ENCODE measurements at places on chromosomes 13 and 19.

DNA sequence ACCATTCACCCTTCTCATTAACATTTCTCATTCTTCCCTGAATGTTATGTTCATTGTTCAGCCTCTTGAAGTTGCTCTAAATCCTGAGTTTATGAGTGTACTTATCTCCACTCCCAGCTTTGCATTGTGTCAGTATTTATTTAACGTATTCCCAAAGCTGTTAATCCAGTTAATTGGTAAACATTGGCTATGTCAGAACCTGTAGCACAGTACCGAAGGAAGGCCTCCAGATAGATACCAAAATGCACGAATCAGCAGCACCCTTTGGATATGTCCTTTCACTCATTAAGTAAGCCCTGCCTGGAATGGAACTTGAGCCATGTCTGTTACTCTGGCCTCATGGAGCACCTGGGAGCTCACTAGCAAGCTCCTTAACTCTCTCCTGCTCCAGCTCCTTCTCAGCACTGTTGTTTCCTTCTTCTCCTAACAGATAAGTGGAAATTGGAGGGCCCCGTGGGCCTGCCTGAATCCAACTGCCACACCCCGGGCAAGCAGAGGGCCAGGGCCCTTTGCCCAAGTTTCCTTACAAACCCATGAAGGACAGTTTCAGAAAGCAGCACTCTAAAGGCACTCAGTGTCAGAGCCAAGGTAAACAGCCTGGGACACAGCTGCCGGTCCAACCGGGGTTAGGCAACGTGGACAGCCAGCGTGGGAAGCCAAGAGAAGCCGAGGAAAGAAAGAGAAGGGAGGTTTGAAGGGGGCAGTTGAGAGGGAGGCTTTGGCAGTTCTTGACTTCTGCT lies 155.0 kb upstream of the SERP2 start:
- no peak for DNase-seq

- DNase-seq, result no peak
These were observed 75.2 kb downstream of the ATP11A start for GRCh38 chr13:112764864-112765561.

DNA sequence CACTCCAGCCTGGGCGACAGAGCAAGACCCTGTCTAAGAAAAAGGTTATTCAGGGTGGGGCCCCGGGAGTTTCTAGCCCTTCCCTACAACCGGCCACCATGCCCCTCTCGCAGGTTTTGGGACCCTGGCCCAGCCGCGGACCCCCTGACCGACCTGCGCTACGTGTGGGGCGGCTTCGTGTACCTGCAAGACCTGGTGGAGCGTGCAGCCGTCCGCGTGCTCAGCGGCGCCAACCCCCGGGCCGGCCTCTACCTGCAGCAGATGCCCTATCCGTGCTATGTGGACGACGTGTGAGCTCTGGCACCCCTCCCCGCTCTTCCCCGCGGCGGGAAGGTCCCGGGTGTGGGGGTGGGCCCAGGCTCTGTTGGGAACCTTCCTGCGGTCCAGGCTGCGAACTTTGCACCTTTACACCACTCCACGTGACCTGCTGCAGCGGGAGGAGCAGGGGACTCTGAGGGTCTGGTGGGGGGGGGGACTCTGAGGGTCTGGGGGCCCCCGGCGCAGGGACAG lies 6.3 kb downstream of the ABCA7 start:
- DNase-seq, result no peak

DNA sequence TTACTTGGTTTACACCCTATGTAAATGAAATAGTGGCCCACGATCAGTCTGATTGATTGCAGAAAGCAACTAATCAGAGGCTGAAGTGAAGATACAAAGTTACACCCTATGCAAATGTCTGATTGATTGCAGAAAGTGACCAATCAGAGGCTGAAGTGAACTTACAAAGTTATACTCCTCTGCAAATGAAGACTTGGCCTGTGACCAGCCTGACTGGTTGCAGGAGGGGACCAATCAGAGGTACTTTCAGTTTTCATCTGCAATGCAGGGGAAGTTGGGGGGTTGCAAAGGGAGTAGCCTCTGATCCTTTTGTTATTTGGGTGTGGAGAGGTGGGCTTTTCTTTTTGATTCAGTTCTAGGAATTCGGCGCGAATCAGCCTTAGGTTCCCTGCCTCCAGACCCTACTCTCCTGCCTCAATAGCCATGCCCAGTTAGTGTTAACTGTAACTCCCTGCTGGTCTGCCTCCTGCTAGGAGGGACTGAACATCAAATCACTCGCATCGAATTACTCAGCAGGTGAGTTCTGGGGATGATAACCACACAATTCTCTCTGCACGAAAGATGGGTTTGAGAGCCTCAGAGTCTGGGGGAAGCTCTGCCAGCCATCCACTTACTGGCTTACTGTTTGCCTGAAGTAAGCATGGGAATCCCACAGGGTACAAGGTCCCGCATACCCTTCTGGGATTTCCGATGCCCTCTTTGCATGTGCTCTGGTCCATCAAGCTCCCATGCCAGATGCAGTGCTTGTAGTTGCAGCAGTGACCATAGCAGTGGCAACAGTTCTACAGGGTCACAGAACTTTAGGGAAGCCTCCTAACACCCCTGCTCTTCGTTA lies 7.5 kb downstream of the ARL11 start:
- no peak for DNase-seq

DNA sequence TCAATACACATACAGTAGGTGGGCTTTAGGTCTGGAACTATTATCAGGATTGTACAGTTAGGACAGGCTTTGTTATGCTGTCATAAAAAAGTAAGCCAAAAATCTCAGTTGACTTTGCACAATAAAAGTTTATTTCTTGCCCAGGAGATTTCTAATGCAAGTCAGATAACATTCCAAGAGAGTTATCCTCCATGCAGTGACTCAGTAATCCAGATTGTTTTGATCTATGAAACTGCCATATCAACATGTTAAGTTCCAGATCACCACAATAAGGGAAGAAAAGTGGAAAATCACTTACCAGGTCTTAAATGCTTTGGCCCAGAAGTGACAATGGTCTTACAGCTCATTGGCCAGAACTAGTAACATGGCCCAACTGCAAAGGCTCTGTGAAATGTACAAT lies 636.2 kb upstream of the KLF12 start:
- no peak for DNase-seq

DNA sequence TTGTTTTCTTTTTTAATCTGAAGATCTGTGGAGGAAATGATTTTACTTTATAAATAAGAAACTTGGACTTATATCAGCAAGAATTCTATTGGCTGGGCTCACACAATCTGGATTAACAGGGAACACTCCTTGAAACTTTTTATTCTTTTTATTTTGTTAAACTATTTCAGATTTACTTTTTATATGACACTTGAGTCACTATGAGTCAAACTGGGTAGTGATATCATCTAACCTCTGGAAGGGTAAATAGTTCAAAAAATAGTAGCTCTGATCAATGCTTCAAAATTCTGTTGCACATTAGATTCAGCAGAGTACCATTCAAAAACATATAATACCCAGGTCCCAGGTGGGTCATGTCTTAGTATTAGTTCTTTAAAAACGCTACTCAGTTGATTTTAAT lies 55.1 kb upstream of the NBEA start:
- DNase-seq, result no peak

- no peak for DNase-seq
These were observed 14.4 kb downstream of the EPS15L1 start for GRCh38 chr19:16457195-16457953.

DNA sequence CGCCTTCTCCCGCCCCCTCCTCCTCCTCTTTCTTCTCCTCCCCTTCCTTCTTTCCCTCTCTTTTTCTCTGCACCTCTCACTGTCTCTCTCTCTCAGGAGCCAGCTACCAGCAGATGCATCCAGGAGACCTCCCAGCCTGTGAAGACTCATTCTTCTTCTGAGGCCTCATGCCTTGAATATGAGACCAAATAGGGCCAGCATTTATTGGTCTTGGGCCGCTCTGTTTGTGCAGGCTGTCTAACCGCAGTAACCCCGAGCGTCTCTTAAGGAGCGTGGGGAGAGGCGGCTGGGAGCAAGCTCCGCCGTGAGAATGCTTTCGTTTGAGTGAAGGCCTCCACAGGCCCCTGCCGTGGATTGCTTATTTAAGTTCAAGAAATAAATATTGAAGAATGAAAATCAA lies 167.0 kb downstream of the NUFIP1 start:
- DNase-seq, result no peak

DNA sequence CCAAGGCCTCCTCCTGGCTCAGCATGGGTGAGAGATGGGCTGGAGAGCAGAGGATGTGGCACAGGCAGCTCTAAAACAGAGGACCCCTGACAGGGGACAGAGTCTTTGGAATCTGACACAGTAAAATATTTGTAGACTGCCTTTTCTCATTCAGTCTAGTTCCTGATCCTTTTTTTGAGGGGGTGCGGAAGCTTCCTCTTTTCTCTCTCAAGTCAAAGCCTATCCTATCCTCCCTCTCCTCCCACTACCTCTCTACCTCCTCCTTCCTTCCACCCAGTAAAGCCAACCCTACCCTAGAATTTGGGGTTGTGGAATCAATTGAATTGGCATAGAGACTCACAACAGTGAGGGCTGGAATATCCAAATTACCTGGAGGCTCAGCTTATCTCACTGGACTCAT lies 82.0 kb downstream of the TEX26 start:
- DNase-seq, result no peak

GRCh38 chr19:18167011-18167410 lies 6.6 kb upstream of the IFI30 start:
- DNase-seq, result no peak

DNA sequence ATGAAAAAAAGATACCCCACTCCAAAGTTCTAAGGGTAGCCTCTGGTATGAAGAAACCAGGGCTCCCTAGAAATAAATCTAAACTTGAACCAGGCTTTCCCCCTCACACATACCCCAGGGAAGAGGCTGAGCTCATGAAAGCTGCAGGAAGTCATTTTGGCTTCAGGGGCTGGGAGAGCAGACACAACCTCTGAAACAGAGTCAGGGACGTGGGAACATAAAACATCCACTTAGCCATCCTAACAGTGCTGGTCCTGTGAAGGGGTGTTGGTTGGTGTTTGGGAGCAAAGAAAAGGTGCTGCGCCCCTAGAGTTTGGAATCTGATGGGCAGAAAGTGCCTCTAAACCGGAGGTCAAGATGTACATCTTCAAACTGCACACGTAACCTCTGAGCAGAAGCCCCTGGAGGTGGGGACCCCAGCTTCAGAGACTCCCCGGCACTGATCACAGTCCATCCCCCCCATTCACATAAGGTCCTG lies 15.8 kb downstream of the RAB3D start:
- DNase-seq, result no peak

GRCh38 chr19:42065051-42065450 lies 5.0 kb downstream of the GRIK5 start:
- no peak for DNase-seq

DNA sequence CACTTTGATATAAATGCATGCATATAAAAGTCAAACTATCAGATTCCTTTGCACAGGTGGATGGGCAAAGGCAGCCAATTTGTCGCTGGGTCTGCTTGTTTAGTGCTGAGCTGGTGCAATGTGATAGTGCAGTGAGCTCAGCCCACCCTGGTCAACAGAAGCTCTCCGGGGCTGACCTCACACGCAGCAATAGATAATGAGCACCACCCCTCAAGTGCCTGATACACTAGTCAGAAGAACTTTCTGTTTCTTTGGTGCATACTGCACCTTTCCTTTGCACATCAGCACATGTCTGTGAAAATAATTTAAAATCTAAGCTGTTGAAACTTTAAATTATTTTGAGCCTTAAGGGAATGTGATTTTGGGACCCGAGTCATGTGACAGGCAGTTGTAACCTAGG lies 20.2 kb downstream of the ATP8A2 start:
- DNase-seq, result no peak

DNA sequence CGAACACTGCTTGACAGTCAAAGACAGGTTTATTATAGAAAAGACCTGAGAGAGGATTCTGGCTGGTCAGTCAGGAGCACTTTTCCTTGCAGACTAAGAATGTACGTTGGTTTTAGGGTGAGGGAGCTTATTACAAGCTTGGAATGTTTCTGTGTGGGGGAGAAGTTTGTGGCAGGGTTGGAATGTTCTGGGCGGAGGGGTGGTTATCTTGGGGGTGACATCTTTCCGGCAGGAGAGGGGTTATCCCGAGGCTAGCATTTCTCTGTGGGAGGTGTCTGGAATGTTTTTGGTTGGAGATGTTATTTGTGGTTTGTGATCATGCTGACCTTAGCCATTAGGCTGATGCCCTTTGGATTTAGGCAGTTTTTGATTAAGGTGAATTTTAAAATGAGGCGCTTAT lies 61.8 kb downstream of the ZNF136 start:
- DNase-seq, result no peak

DNA sequence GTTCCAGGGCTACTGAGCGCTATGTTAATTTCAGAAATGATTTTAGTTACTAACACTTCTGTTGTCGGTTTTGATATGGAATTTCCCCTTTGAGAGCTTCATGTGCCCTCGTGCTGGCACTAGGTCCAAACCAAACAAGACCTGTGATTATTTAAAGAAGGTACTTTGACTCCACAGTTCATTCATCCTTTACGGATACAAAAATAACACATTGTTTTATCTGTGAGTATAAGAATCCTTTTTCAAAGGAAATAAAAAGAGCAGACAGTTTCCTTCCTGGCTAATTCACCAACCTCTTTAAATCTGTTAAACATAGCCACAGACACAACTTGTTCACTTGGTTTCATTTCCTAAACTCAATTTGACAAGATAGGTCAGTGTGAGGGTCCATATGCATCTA lies 141.2 kb downstream of the FLT1 start:
- DNase-seq, result no peak

DNA sequence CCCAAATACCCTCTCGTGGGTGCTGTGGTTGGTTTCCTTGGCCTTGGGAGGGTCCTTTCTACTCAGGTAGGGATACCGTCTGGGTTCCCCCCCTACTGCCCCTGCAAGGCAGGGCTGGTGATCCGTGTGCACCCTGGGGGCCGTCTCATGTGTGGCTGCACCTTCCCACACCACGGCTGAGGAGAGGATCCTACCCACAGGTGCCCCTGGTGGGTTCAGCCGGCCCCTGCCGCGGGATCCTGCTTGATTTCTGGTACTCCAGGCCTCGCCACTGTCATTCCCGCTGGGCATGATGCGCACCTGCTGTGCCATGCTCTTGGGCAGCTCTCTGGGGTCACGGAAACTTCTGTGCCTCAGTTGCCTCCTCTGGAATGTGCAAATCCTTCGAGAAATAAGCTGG lies 30.8 kb downstream of the EFNA2 start:
- no peak for DNase-seq

- no peak for DNase-seq
These were observed 76.5 kb downstream of the LATS2 start for GRCh38 chr13:20984879-20985278.

DNA sequence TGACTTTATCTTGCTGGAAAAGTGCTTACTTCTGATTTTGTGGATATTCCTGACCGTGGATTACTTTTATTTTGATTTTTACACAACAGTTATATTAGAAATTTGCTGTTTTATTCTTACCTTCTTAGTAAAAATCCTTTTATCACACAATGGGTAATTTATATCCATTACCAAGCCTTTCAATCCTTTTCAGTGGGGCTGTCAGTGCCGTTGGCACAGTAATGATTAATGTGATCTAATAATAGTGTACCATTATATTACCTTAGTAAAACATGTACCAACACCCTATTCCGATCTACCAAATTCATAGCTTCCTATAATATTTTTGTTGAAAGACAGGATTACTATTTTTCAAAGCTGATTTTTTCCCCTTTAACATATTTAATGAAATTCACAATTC lies 87.3 kb upstream of the ZNF536 start:
- no peak for DNase-seq

- DNase-seq, result no peak
These were observed 1636.8 kb downstream of the PCDH9 start for GRCh38 chr13:65593298-65593874.

Data from stimulated activated CD4-positive, alpha-beta T cell treated with anti-CD3 and anti-CD28 coated beads, Interleukin-2, amount 100 ng/mL, for 48 hours (primary cell).